ENCODE measurements at places on chromosomes 5 and 9.
A peak's percentile ranks its signal among the peaks of the same experiment; 100 is the strongest.

DNA sequence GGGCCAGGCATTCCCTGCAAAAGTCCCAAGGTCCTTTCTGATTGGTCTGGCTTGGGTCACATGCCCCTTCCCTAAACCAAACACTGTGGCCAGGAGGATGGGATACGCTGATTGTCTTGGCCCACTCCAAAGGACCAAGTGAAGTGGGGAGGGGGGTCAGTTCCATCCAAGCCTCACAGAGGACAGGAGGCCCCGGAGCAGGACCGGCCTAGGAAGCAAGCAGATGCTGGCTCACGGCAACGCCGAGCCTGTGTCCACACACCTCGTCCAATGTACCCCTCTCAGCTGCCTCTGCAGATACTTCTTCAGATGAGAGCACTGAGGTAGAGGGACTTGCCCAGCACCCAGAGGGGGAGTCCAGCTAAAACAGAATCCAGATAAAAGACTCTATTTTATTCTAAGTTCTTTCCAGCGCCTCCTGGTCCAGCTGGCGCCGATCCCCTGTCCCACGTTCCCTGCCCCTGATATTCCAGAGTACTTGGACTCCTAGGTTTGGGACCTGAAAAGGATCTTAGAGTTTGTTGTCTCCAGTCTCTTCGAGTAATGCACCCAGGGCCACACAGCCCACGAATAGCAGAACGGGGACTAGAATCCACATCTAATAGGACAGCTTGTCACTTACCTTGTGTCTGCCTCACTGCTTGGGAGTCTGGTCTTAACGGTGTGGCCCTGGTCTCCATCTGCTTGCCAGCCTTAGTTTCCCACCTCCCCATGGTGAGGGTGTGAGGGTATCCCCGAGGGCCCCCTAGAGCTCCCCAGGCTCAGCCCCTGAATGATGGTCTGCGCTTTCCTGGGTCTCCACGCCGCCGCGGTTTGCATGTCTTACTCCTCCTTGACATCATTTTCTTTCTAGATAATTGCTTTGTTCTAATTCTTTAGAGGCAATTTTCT, 72.4 kb upstream of the UNC5A start:
- DNase-seq: no peak

- peak; percentile 70 for DNase-seq
Measured at GRCh38 chr5:157607371-157608161, 32.0 kb upstream of the ADAM19 start.

DNA sequence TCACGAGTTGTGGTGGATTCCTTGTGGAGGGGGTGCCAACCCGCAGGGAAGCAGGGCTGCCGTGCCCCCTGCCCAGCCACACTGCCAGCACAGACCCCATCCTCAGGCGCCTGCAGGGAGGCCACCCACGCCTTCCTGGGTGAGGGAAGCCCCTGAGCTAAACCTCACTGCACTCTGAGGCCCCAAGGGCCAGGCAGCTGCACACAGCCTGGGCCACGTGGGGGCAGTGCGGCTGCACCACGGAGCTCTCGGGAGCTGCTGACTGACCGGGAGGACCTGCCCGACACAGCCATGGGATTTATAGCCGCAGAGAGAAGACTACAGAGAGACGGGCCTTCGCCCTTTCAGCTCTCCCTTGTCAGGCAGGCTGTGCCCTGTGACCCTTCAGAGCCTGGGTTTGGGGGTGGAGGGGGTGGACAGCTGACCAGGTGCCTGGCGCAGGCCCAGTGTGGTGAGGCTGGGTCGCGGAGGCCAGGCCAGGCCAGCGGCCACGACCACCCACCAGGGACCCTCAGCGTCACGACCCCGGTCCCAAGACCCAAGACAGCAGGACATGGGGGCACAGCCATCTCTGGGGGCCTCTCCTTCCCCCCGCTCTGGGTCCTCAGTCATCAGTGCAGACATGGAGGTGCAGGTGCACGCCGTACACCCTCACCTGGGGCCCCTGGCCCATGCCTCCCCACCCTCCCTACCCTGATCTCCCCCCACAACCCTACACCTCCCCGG, 4.3 kb upstream of the AHRR start:
- peak; percentile 82 for DNase-seq

DNA sequence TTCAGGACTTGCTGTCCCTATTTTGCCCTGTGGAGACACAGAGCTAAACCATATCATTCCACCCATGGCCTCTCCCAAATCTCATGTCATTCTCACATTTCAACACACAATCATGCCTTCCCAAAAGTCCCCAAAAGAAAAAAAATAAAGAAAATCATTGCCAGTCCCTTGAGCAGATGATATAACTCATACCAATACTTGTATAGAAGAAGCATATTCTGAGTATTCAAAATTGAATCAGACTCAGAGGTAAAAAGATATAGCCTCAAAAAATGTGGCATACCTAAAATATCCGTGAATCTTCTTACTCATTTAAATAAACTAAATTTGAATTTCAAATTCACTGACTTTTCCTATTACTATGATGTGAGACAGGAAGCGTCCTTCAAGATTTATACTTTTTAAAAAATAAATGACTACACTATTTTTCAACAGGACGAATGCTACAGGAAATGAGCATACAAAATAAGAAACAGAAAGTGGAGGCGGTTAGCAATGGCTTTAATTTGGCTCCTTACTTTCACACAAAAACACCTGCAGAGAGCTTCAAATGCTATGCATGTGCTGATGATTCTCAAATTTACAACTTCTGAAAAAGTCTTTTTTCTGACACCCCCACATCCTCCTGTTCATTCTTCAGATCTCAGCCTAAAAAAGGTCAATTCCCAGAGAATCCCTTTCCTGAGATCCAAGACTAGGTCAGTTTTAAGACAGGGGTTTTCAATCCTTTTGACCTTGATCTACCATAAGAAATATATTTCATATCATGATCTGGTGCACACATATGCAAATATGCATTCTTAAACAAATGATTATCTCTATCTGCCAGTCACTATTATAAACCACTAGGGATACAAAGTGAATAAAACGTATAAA, 39.6 kb upstream of the DMXL1 start:
- DNase-seq: no peak

DNA sequence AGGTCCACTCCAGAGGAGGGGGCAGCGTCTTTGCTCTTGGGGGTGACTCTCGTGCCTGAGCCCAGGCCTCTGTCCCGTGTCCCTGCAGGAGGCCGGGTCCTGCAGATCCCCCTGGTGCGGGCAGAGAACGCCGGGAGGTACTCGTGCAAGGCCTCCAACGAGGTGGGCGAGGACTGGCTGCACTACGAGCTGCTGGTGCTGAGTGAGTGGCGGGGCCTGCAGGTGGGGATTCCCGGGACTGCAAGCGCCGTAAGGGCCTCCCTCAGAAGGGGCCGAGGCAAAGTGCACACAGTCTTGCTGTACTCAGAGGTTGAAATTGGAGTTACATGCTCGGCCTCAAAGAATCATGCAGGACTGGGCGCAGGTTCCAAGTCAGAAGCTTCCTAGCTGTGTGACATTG, 62.7 kb upstream of the ASS1 start:
- DNase-seq: no peak

Measured in choroid plexus epithelial cell (primary cell).